HS-27A (cell line): ENCODE measurements at places on chromosomes 2 and 18.

GRCh38 chr2:230878599-230879188 is 14.0 kb downstream of the ITM2C start:
- no peak for DNase-seq

- no peak for DNase-seq
These were observed 98.1 kb downstream of the ICA1L start for GRCh38 chr2:202773301-202773973.

GRCh38 chr2:194445226-194445625 is 1211.8 kb upstream of the SLC39A10 start:
- DNase-seq, result no peak

- DNase-seq, result no peak
These were observed 64.0 kb downstream of the ADD2 start for GRCh38 chr2:70703900-70704549.

DNA sequence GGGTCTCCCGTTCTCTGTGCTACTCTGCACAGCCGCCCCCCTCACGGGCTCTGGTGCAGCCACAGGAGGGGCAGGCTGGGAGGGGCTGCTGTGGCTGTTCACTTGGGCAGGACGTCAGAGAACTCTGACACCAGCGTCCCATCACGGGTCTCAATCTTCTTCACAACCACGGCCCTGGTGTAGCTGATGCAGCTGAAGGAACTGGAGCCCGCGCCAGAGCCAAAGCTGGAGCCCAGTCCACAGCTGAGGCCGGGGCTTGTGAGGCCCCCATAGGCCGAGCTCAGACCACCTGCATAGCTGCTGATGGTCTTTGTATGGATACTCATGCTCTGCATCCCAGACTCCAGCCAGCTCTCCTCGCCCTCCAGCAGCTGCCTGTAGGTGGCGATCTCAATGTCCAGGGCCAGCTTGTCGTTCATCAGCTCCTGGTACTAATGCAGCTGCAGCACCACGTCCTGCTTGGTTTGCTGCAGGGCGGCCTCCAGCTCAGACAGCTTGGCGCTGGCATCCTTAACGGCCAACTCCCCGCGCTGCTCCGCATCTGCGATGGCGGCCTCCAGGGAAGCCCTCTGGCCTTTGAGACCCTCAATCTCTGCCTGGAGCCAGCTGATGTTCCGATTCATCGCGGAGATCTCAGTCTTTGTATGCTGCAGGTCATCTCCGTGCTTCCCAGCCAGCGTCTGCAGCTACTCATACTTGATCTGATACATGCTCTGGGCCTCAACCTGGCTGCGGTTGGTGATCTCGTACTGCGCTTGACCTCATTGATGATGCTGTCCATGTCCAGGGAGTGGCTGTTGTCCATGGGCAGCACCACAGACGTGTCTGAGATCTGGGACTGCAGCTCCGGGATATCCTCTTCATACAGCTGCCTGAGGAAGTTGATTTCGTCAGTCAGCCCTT is 7.4 kb upstream of the DUSP19 start:
- no peak for DNase-seq
